Stimulated activated CD4-positive, alpha-beta T cell treated with anti-CD3 and anti-CD28 coated beads, Interleukin-12 subunit alpha, Interleukin-12 subunit beta, amount 100 ng/mL, for 48 hours (primary cell): ENCODE measurements at places on chromosomes 3 and 15.

GRCh38 chr3:119586733-119587172 lies 7.5 kb downstream of the ADPRH start:
- no peak for DNase-seq

GRCh38 chr3:192273697-192274010 lies 453.7 kb downstream of the FGF12 start:
- no peak for DNase-seq

- no peak for DNase-seq
Observed at GRCh38 chr15:91553196-91553854, 300.2 kb upstream of the SLCO3A1 start.

- no peak for DNase-seq
Observed at GRCh38 chr3:134372396-134373270, 1.6 kb downstream of the AMOTL2 start.

- no peak for DNase-seq
Observed at GRCh38 chr3:132730891-132731580, 8.8 kb upstream of the NPHP3 start.

DNA sequence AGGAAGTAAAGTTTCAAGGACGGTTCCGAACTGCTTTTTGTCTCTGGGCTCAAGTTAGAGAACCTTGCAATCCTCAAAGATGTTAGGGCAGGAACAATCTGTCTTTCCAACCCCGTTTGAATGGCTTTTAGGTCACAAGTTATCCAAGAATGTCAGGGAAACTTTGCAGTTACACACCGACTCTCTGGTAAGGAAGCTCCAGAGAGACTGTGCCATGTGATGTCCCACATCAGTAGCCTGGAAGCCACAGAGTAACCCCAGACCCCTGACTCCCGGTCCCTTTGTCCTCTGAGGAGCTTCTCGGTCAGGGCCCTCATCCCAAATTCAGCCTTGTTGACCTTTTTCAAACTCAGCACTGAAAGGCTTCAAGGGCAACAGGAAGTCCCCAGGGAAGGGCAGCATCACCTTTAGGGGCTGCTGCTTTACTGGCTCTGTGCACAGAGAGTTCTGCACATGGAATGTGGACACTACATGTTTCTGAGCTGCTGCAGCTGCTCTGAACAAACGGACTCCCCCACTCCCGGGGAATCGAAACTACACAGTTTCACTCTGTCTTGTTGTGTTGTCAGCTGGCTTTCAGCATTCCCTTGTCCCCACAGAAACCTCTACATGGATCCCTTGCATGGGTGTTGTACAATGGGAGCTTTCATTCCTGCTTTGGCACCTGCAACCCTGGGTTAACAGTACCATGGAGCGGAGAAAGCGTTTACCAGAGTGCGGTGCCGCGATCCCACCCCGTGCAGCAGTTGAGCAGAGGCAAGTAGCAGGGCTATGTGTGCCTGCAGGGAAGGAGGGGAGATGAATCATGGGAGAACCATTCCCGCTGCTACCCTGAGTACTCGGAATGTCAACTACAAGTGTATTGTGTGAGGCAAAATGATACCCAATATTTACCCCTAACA lies 408.2 kb upstream of the THBS1 start:
- no peak for DNase-seq

DNA sequence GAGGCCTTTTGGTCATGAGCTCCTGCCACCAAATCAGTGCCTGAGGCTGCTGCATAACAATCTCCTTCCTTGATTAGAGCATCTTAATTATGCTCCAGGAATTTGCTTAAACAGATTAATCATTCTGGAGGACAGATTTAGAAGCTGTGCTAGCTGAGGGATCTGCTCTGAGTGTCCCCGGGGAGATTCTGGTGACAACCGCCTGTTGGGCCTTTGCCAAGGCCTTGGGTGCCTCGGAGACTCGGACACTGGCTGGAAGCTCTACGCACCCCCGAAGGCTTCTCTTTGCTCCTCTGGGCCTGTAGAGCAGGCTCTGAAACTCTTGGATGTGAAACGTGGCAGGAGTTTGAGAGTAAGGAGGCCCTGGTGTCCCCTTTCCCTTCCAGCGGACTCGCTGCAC lies 264.1 kb downstream of the CD47 start:
- no peak for DNase-seq

DNA sequence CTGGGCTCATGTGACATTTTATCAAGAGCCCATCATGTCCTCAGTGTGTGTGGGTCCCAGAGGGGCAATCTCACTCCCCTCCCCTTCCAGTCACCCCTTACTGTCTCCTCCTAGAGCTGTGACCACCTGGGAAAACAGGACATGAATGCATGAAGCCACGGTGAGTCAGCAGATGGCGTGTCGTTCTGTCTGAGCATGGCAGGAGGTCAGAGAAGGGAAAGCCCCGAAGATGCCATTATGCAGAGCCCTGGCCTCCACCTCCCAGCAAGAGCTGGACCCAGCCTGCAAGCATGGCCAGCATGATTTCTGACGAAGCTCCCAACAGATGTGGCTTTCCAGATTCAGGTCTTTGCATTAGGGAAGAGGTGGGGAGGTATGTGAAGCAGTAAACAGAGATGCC lies 118.5 kb downstream of the TLE3 start:
- DNase-seq, result no peak

GRCh38 chr3:129555153-129555550 lies 12.2 kb downstream of the H1-8 start:
- DNase-seq, result no peak

- DNase-seq, result no peak
Observed at GRCh38 chr3:187646906-187647660, 23.1 kb downstream of the SST start.

GRCh38 chr15:93201940-93202339 lies 112.9 kb upstream of the RGMA start:
- DNase-seq, result no peak

GRCh38 chr3:57298041-57298440 lies 5.6 kb upstream of the ASB14 start:
- no peak for DNase-seq

DNA sequence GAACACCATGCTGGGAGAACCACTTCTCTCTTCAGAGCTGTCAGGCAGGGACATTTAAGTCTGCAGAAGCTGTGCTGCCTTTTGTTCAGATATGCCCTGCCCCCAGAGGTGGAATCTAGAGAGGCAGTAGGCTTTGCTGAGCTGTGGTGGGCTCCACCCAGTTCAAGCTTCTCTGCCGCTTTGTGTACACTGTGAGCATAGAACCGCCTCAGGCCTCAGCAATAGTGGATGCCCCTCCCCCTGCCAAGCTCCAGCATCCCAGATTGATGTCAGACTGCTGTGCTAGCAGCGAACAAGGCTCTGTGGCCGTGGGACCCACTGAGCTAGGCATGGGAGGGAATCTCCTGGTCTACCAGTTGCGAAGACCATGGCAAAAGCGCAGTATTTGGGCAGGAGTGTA lies 121.6 kb downstream of the NFKBIZ start:
- no peak for DNase-seq

DNA sequence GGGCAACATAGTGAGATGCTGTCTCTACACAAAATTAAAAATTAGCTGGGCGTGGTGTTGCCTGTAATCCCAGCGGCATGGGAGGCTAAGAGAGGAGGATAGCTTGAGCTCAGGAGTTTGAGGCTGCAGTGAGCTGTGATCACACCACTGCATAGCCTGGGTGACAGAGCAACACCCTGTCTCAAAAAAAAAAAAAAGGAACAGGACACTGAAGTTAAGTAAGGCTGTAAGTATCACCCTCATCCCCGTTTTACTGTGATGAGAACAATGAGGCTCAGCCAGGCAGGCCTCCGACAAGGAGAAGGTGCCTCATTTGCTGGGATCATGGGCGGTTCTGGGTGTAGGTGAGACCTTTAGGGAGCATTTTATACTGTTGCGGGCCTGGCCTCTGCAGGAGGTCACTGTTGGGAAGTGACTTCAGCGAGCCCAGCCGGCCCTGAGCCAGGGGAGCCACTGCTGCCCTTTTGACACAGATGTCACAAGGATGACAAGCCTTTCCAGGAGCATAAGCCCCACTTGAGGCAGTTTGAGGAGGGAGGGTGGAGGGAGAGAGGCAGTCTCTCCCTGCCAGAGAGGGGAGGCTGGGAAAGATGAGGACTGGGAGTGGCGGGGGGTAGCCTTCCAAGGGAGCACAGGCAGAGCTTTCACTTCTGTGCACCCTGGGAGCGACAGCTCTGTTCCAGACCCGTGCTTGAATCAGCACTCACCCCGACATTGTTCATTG lies 30.8 kb downstream of the IRAK2 start:
- no peak for DNase-seq

DNA sequence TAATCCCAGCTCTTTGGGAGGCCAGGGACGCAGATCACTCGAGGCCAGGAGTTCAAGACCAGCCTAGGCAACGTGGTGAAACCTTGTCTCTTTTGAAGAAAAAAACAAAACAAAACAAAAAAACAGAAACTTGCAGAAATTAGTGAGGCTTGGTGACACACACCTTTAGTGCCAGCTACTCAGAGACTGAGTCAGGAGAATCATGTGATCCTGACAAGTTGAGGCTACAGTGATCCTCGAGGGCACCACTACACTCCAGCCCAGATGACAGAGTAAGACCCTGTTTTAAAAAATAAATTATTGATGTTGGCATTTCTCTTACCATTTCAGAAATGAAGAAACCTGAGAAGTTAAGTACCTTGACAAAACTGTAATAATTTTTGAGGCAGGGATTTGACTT lies 44.6 kb upstream of the CCNB2 start:
- DNase-seq, result no peak

GRCh38 chr3:46496746-46497555 lies 825 bp upstream of the RTP3 start:
- DNase-seq, result peak; percentile 32

- no peak for DNase-seq
Observed at GRCh38 chr3:122676759-122677158, 3.9 kb upstream of the PARP14 start.

DNA sequence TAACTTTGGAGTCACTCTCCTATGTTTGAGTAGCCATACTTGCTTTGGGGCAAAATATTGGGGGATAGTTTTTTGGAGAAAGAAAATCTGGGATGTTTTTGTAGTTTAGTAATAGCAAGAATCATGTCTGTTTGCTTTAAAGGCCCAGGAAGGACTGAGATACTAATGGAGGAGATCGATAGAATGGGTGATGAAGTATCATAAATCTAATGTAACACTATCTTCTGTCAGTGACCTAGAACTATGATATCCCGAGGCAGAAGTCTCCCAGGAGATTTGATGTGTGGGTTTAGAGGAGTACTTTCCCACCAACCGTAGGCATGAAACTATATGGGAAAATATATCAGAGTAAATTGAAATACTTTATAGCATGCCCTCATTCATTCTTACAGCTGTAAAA lies 21.0 kb upstream of the NFKBIZ start:
- no peak for DNase-seq

- DNase-seq, result no peak
Observed at GRCh38 chr3:160702290-160702689, 25.3 kb downstream of the ARL14 start.

DNA sequence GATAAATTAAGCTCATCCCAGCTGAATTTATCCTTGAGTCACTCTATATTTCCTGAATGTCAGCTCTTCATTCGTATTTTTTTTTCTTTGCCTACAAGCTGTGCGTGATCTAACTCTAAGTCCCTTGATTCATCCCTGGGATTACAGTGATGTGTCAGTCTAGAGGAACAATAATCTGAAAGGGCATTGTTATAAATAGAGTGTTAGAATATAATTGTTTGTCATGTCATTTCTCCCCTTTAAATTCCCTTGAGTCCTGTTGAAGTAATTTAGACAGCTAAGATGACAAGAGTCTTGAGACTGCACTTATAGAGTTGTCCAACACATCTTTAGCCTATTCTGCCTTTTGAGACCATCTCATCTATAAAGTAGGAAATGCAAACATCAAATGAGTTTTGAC lies 621.8 kb downstream of the ZIC1 start:
- DNase-seq, result no peak

GRCh38 chr15:66114863-66115425 lies 138.6 kb downstream of the MEGF11 start:
- DNase-seq, result no peak

GRCh38 chr3:30986551-30986950 lies 92.1 kb upstream of the GADL1 start:
- DNase-seq, result no peak

GRCh38 chr3:72270072-72270681 lies 485.2 kb upstream of the PROK2 start:
- no peak for DNase-seq

- DNase-seq, result no peak
Observed at GRCh38 chr3:47342151-47342550, 38.7 kb upstream of the PTPN23 start.

DNA sequence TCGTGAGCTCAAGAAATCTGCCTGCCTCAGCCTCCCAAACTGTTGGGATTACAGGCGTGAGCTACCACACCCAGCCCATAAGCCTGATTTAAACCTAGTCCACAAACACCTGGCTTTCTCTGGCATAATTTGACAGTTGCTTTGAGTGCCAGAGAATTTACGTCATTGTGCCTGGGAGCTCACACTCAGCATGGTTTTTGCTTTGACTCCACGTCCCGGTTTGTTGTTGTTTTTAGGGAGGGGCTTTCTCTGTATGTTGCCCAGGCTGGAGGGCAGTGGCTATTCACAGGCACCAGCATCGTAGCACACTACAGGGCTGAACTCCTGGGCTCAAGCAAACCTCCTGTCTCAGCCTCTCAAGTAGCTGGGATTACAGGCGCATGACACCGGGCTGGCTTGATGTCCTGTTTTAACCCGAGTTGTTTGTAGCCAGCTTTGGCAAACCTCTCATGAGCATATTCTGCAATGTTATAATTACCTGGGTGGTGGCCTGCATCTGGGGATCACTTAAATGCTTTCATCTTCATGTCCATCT lies 32.7 kb downstream of the CEMIP start:
- no peak for DNase-seq

GRCh38 chr3:36909181-36909580 lies 35.7 kb downstream of the TRANK1 start:
- DNase-seq, result no peak

DNA sequence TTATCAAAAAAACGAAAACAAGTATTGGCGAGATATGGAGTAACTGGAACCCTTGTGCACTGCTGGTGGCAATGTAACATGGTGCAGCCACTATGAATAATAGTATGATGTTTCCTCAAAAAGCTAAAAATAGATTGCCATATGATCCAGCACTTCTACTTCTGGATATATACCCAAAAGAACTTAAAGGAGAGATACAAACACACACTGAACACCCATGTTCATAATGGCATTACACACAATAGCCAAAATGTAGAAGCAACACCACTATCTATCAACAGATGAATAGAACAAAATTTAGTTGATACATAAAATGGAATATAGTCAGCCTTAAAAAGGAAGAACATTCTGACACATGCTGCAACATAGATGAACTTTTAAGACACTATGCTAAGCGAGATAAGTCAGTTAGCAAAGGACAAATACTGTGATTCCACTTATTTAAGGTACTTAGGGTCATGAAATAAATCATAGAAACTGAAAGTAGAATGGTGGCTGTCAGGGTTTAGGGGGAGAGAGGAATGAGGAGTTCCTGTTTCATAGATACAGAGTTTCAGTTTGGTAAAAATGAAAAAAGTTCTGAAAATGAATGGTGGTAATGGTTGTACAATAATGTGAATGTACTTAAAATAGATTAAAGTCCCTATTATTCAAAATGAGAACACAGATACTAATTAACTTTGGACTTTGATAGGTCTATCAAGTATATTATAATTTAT lies 59.4 kb upstream of the IMPG2 start:
- DNase-seq, result no peak
